ENCODE measurements at places on chromosomes 5 and 9. TPM values are rescaled to one million over a fixed set of nuclear protein-coding genes. Genes with fewer than 3 reads are reported as not detected.

Gene LRRTM2
- total RNA-seq: 0.65 TPM

Gene STX17
- total RNA-seq: 22.2 TPM

Gene GPR150
- 0.33 TPM for total RNA-seq

Gene CAVIN4
- 1.6 TPM for total RNA-seq
